ENCODE measurements at places on chromosomes 16 and 17.

- DNase-seq, result no peak
Measured at GRCh38 chr16:63539276-63539675, 1503.0 kb upstream of the CDH8 start.

GRCh38 chr17:17508646-17509591 lies 12.7 kb upstream of the RASD1 start:
- no peak for DNase-seq

DNA sequence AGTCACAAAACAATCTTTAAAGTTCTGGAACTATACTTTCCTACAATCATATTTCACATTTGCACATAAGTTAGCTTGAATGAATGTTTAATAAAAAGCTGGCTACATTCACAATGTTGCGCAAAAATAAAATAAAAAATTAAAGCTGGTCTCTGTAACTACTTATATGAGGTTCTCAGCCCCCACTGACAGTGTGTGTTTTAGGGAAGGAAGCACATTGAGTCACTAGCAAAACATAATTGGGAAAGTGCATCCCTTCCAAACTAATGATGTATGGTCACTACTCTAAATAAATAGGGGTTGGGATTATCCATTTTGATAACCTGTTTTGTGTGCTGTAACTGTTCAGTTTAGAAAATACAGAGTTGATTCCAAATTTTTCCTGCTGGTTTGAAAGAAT lies 251.9 kb downstream of the IRX3 start:
- no peak for DNase-seq

DNA sequence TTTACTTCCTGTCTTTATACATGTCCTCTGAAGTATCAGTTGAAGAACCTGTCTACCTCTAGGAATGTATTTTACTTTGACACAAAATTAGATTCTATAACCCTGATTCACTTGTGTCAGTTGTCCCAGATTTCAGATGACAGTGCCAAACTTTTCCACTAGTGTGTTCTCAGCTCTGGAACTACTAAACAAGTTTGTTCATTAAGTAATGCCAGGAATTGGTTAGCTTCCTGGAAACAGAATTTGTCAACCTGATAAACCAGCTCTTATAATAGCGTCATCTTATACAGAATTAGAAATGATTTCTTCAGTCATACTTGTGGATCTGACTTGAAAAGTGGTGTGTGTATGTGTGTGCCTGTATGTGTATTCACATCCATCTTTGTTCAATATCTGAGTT lies 7.4 kb downstream of the MAP3K3 start:
- no peak for DNase-seq

- no peak for DNase-seq
Measured at GRCh38 chr17:77212081-77212832, 71.5 kb downstream of the SEC14L1 start.

GRCh38 chr16:3609895-3610697 lies 1.3 kb downstream of the SLX4 start:
- no peak for DNase-seq

DNA sequence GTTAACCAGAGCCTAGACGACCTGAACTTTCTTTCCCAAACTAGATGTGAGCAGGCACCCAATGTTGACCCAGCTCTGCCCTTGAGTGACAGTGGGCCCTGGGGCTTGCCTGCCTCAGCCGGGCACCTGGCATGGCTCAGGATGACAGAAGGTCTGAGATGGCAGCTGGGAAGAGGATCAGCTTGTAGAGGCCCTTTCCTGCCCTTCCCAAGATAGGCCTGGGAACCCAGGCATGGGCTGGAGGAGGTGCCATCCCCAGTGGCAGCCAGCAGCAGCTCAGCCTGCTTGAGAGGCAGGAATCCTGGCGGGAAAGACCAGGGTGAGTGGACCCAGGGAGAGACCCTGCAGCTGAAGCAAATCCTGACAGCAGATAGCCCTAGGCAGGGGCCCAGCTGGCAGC lies 59.1 kb downstream of the PIPOX start:
- DNase-seq, result no peak

DNA sequence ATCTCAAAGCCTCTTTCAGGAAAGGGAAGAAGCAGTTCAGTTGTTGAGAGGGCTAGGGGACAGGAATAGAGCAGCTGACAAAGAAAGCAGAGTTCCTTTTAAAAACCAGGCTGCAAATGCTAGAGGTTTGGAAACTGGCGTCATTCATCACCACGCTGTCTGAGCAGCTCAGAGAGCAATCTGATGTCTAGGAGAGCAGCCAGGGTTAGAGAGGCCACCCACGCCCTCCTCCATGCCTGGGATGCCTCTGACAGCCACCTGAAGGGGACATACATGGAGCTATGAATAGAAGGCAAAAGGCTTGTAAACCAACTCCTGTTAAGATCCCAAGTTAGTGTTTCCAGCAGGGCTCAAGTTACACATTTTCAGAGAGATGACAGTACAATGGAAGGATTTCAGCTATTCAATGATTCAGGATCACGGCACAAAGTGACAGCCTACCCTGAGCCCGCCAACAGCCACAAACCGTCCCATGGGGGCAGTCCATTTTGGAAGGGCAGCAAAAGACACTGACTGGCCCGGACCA lies 12.4 kb downstream of the RAB5C start:
- DNase-seq, result no peak

DNA sequence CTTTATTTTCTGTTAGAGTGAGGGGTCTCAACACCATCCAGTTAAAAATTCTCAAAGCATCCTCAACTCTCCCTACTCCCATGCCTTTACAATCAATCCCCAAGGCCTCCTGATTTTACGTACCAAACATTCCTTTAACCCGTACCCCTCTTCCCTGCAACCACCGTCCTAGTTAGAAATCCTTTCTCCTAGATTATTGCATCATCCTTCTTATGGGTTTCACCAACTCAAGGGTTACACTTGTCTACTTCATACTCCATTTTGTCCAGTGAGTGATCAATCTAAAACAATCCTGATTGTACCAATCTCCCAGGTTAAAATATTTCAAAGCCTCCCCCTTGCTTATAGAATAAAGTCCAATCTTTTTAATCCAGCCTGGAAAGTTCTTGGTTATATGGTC lies 24.7 kb downstream of the SOX9 start:
- no peak for DNase-seq

DNA sequence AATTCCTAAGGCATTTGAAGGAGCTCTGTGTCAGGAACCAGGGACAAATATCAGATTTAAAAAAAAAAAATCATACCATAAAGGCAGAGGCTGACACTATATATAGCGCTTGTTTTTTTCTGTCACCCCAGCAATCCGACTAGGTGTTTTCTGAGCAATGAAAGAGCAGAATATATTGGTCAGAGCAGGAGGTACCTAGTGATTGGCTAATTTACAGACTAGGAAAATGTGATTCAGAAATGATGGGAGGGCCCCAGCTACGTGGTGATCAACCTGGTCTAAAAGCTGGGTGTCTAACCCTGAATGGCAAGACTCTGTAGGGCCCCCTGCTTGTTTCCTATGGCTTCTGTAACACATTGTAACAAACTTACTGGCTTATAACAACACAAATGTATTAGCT lies 195.5 kb upstream of the XYLT1 start:
- DNase-seq, result no peak

DNA sequence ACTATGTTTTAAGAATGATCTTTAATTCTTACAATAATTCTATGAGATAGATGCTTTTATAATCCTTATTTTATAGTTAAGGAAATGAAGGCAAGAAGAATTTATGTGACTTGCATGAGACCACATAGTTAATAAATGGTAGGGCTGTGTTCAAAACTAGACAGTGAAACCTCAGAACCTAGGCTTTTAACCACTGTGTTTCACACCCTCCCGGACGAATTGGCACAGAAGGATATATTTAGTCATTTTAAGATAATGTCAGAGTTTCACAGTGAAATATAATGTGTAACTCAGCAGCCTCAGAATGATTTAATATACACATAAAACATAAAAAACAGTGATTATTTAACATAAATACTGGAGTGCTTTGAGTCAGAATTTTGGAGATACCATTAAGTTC lies 57.0 kb downstream of the NSRP1 start:
- DNase-seq, result peak; percentile 6

- no peak for DNase-seq
Measured at GRCh38 chr17:40470932-40471828, 27.9 kb downstream of the IGFBP4 start.

- peak; percentile 34 for DNase-seq
Measured at GRCh38 chr16:70253291-70254106, 1.8 kb upstream of the EXOSC6 start.

GRCh38 chr16:66064801-66065530 lies 301.5 kb upstream of the CDH5 start:
- no peak for DNase-seq

DNA sequence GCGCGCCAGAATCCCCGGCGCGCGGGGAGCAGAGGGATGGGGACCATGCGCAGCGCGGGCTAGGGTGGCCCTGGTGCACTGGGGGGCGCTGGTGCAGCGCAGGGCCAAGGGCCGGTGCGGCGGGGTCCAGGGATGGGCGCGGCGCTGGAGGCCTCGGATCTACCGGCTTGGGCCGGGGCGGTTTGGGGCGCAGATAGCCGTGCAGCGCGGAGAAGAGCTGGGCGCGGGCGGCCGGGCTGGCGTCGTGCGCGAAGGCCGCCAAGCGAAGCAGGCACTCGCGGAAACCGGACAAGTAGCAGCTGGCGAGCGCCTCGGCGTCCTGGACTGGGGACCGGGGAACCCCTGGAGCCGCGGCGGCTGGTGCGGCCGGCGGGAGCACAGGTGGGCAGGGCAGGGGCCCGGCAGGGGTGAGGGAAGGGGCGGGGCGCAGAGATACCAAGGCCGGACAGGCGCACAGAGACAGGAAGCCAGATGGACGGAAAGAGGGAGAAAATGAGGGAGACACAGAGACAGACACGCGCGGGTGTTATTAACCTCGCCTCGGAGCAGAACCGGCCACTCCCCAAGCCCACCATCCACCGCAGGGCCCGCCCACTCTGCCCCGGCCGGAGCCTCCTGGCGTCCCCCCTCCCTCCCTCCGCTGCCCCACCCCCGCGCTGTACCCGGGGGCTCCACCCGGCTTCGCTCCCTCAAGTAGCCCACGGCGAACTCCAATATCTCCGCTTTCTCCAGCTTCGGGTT lies 2.1 kb downstream of the HES7 start:
- DNase-seq, result no peak

GRCh38 chr16:18931756-18932155 lies 5.5 kb upstream of the SMG1 start:
- no peak for DNase-seq

DNA sequence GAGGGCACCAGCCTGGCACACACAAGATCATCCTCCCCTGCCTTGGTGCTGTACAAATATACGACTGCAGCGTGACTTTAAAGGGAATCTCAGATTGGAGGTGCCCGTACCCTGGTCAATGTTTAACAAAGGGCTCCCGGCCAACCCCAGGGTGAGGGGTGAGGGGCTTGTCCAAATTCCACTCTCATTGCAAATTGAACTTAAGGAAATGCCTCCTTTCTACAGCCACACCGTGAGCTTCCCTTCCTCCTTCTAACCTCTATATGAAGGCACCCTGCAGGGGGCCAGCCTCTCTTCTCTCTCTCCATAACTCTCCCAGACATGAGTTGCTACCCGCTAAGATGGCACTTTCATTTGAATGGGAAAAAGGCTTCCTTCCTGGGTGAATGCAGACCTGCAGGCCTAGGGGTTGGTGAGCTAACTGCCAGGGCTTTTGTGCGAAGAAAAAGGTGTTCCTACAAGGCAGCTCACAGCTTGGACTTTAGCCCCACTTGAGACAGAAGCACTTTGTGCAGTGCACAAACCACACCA lies 76.6 kb downstream of the IRF8 start:
- no peak for DNase-seq

DNA sequence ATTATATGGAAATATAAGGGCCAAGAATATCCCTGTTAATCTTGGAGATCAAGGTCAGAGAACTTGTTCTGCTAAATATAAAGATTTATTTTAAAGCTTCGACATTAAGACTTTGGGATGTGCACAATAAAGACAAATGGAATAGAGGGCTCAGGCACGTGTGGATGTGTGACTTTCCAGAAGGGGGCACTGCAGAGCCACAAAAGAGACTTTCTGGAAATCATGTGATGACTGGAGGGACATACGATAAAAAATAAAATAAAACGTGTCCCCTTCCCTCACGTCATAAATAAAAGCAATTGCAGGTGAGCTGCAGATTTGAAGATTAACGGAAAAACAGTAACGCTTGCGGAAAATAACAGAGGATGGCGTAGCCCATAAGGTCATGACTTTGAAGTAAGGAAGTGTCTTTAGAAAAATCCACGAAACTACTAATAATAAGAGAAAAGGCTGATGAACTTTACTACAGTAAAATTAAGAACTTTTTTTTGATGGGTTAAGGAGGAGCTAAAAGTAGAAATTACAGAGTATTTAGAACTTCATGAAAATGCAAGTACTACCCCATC lies 9.4 kb upstream of the ENGASE start:
- peak; percentile 63 for DNase-seq

DNA sequence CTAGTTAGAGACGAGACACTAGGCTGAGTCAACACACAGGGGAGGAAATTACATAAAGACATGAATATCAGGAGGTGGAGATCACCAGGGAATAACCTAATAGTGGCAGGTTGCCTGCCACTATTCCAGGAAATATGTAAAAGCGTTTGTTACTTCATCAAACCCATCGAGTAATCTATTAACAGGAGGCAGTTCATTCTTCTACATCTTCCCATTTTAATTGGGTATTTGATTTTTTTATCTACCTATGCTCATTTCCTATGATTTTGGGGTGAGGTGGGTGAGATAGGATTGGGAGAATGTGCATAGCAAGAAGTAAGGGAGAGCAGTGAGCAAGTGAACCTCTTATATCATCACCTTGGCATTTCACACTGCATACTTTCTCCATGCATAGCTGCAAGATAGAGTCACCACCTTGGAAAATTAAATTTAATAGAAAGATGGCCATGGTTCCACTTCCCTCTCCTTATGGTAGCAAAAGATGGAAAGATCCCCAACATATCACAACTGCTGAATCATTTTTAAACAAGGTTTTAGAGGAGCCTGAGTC lies 312.2 kb downstream of the TMEM114 start:
- DNase-seq, result no peak

DNA sequence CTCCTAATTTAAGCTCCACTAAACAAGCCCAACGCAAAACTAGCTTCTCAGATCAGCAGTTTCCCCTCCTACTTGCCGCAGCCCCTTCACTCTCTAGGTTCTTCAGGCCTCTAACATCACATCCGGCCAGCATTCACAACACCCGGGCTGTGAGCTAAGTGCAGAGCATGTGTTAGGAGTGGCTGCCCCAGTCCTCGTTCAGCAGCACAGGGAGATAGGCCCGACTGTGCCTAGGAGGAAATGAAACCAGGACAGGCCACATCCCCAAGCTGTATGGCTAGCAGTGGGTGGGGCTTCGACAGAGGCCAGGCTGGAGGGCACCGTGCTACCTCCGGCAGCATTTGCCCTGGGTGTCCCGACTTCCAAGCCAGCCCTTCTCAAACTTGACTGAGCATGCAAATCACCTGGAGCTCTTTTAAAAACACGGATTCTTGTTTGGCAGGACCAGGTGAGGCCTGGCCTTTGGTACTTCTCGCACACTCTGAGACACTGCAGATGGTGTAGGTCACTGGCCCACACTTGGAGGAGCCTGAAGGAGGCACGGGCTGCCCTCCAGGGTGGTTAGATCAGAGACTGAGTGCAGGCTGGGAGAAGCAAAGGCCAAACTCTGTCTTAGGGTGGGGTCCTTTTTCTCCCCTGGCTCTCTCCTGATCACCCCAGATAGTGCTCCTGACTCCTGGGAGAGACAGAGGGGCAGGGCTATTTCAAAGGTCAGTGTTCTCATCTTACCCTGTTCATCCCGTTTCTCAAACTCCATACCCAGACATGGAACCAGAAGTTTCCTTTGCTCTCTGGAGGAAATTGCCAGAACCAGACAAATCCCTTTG lies 202.0 kb downstream of the C16orf78 start:
- no peak for DNase-seq

Measured in CD4-positive, alpha-beta T cell treated with Interleukin-15 for 4 hours (primary cell).